ENCODE measurements at places on chromosomes 13 and 19.

DNA sequence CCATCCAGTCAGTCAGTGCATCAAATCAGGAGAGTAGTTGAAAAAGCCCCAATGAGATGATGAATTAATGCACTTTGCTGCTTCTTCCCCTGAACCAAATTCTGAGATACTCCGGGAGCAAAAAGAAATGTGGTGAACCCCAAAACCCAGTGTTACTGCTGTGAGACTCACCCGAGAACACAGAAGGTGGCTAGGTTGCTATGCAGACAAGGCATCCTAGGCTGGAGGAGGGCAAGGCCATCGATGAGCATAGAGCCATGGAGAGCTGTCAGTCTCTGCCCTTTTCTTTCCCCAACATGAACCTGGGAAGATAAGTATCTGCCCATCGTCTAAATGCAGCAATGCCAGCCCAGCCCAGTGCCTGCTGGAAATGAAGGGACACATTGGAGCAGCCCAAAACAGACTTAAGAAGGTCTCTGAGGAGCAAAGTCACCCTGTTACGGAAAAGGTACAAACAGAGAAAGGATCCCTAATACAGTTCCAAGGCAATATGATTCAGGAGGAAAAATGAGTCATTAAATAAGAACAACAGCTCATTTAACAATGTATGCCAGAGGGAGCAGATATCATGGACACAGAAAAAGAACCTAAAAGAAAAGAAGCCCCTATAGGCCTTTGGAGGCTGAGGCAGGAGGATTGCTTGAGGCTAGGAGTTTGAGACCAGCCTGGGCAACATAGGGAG, 272.0 kb downstream of the FOXO1 start:
- no peak for DNase-seq

DNA sequence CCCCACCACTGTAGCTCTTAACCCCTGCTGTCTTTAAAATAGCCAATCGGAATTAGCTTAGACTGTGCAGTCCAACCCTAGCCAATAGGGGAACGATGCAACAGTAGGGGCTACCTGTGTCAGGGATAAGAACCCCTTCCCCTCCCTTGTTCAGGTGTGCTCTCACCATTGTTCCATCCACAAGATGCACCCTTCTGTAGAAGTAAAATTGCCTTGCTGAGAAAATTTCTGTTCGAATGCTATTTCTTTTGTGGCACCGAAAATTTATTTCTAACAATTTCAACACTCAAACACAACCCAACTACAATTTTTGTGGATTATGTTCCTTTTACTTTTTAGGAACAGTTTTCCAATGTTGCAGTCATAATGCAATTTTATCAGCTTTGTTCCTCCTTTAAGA, 3.6 kb upstream of the ZNF583 start:
- DNase-seq: no peak

GRCh38 chr13:46313432-46314257, 73.4 kb downstream of the RUBCNL start:
- no peak for DNase-seq

- no peak for DNase-seq
These were observed 1.5 kb downstream of the RAB20 start for GRCh38 chr13:110559986-110560385.

DNA sequence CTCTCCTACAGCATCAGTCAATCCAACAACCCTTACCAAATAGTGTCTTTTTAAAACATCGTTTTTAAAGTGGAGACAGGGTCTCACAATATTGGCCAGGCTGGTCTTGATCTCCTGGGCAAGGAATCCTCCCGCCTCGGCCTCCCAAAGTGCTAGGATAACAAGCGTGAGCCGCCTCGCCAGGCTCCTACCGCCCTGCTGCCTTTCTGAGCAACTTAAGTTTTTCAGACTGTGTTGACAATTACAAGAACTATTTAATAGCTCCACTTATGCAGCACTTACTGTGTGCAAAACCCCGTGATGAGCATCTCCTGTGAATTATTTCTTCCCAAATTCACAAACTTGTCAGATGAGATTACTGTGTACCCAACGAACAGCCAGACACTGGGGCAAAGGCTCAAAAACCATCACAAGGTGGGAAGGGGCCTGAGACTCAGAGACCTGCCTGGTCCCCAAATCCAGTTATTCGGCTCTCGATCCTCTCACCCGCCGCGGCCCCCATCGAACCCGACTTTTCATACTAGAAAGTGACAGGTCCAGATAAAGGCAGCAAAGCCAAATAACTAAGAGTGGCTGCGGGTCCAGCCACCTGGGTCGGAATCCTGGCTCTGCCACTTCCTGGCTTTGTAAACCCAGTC, 581 bp downstream of the RPL18 start:
- DNase-seq: no peak

DNA sequence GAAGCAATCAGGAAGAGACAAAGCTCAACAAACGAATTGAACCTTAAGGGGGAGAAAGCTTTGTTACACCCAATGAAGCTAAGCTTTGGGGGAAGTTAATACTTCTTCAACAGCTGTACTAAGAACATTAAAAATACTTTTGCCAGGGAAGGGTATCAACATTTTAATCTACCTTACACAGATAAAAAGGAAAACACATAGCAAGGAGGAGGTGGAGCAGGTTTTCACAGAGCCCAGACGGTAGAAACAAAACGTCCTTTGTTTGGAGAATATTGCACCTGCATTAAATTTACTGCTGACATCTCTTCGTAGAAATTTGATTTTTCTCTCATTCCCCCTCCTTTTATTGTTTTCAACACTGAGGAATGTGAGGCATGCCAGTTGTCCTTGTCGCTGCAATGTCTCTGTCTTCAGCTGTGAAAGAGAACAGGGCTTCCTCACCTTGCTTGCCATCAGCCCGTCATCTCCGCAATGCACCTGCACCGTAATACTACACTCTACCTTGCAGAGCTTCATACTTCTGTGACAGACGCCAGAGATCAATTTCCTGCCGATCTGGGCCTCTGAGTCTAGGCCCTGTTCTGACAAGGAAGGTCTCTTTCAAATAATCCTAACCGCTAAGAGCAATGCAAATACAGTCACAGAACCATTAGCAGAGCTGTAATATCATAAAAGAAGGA, 270.8 kb downstream of the SPRY2 start:
- DNase-seq: no peak

GRCh38 chr13:36345438-36346221, 564 bp downstream of the SPART start:
- DNase-seq: peak; percentile 40

- no peak for DNase-seq
These were observed 58.6 kb downstream of the WASF3 start for GRCh38 chr13:26616126-26616525.

DNA sequence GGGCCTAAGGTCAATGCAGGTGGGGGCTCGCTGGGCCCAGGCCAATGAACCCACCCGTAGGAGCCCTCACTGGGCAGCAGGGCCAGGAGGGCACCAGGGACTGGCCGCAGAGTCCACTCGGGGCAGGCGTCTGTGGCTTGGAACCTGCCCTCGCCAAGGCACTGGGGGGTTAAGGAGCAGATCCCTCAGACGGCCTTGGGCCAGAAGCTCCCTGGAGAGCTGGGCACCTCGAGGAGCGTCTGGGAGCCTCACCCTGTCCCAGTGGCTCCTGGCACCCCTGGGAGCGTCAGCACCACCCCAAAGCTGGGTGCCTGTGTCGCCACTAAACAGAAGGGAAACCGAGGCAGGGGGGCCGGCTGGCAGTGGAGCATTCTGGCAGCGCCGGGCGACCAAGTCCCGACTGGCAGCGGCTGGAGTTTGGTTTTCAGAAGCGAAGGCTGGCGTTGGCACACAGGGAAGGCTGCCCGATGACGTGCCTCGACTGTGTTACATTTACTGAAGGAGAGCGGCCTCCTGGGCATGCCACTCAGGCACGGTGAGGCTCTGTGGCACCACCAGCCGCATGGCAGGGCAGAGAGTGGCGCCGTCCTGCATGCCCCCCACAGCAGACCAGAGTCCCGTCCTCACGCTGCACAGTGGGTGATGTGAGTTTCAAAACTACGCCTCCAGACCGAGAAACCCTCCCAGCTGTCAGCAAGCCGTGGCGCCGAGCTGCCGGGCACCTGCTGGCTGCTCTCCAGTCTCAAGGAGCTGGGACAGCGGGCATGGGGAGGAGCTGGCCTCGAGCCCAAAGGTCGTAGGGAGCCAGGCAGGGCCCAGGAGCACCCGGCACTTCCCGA, 9.2 kb upstream of the MEX3D start:
- DNase-seq: no peak

DNA sequence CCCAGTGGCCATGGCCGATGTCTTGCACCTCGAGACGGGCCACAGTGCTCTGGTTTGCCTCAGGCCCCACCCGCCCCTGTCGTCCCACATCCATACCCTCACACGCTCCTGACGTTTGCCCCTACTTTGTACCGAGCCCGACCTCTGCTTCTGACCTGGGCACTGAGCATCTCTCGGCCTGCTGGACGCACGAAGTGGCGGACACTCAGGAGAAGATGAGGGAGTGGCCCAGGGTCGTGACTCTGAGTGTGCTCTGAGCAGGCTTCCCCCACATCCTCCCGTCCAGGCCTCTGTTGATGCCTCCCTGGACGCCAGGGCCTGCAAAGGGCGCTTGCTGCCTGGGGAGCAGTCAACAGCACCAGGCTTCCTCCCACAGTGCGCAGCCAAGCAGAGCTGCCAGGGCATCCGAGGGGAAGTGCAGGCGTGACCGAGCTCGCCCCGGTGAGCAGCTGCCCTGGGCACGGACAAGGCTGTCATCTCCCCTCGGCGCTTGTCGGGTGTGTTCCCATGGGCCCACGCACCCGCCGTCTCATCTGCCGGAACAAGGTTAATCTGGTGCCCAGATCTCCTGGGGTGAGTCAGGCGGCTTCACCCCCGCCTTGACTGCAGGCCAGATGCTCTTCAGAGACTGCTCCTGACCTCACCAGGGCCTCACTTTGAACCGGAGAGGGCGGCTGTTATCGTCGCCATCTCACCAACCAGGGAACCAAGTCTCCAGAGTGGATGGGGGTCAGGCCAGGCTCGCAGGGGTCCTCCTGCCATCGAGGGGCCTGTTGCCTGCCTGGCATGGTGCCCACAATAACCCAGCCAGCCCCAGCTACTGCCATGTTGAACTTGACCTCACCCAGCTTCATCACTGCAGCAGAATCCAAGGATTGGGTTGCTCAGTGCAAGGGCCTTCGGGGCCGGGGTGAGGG, 27.2 kb downstream of the COMP start:
- no peak for DNase-seq

DNA sequence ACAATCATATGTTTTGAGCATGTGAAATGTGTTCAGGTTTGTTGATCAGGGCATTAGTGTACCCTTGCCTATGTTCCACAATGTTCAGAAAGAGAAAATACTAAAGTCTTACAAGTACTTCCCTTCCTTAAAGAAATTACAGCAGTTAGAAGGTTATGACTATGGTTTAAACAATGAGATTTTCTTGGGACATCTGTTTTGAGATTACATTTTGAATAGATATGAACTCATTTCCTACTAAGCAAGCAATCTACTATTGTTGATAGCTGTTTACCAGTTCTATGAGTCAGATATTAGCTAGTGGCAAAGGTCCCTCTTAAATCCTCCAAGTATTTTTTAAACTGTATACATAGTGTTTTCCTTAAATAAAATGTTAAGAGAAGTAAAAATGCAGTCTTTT, 241.3 kb downstream of the DACH1 start:
- DNase-seq: no peak

GRCh38 chr19:18223860-18224524, 2.2 kb downstream of the PDE4C start:
- no peak for DNase-seq

GRCh38 chr13:106377931-106378662, 157.4 kb downstream of the EFNB2 start:
- no peak for DNase-seq

GRCh38 chr19:34316247-34316646, 48.7 kb upstream of the GPI start:
- DNase-seq: no peak

- DNase-seq: peak; percentile 32
These were observed 1.8 kb downstream of the FGF14 start for GRCh38 chr13:102399791-102400674.

DNA sequence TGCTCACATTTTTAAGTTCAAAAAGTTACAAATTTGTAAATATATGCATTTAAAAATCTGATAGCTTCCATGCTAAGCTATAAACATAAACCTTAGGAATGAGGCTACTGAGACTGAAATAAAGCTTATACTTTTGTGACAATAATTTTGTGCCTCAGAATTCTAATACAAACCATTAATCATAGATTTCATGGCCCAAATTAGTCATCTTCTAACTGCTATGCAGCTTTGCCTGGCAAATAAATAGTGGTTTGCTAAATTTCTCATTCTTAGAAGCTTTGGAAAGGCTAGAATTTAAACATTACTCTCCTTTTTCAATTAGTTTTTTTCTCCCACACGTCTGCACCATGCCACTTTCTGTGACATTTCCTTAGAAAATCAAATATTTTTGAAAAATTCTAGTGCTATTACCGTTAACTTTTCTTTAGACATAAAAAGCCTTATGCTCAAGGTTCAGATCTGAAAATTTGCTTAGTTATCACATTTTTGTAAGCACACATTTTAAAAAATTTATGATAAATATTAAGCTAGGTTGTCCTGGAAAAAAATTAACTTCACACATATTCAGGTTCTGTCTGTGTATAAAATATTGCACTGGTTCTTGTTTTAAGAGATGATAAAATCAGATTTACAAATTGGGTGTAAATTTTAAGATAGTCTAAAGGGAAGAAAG, 46.9 kb downstream of the FNDC3A start:
- DNase-seq: no peak

GRCh38 chr13:50574731-50575130, 268.8 kb downstream of the DLEU7 start:
- no peak for DNase-seq

DNA sequence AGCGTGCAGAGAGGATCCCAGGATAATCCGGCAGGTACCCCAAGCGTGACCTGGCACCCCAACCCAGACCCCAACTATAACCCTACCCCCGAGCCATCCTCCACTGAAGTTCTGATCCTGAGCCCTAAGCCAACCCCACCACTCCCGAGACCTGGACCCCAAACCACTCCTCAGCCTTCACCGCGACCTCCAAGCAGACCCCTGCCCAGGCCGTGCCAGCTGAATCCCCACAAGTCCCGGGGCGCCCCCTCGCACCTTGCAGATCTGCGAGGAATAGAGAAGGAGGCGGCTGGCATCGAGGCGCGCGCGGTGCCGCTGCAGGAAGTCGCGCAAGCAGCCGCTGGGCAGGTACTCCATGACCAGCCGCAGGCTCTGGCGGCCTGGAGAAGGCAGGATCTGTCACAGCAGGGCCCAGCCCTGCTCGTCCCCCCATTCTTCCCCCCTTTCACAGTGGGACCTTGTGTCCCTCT, 10.1 kb upstream of the INSL3 start:
- DNase-seq: no peak

DNA sequence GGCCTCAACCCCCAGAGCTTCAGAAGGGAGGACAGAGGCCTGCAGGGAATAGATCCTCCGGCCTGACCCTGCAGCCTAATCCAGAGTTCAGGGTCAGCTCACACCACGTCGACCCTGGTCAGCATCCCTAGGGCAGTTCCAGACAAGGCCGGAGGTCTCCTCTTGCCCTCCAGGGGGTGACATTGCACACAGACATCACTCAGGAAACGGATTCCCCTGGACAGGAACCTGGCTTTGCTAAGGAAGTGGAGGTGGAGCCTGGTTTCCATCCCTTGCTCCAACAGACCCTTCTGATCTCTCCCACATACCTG, 969 bp upstream of the CEACAM5 start:
- DNase-seq: no peak

- no peak for DNase-seq
These were observed 11.2 kb downstream of the CEBPA start for GRCh38 chr19:33290956-33291622.

All from T-helper 2 cell (primary cell).